ENCODE measurements at places on chromosomes 1 and 21.

DNA sequence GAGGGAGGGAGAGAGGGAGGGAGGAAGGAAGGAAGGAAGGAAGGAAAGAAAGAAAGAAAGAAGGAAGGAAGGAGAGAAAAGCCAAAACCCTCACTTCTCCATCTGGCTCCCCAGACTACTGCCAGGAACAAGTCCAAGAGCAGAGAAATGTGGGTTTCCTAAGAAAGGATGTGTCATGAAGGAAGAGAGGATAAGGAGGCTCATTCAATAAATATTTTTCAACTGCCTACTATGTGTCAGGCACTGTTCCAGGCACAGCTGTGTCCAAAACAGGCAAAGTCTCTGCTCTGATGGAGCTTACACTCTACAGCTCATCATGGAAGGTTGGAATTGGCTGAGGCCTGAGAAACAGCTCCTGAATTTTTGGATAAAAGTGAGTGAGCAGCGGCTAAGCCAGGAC lies 42.6 kb upstream of the ATP2B4 start:
- no peak for DNase-seq

DNA sequence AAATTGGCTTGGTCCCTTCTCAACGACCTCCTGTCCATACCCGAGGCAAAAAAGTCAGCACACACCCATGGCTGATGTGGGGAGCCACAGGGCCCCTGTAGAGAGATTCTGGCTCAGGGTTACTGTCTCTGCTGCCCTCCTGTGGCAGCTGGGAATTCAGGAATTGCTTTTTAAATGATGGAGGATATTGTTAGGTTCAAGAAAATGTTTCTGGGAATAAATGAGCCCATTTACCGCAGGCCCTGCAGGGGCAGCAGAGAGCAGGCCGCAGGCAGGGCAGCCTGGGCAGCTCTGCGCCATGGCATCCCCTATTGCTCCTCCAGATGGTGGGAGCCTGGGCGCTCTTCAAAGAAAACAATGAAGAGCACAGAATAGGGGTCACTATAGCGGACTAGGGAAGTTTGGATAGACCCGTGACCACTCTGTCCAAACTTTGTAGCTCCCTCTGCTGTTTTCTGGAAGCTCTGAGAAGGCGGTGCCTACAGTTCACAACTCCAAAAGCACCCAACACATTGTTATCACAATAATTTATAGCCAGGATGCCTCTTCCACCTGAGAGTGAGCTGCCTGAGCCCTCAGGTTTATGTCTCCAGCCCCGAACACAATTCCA lies 201.1 kb downstream of the BACH1 start:
- no peak for DNase-seq

- no peak for DNase-seq
Observed at GRCh38 chr21:37532868-37533780, 166.6 kb downstream of the DYRK1A start.

- peak; percentile 61 for DNase-seq
Observed at GRCh38 chr1:31765041-31765467, 914 bp upstream of the ADGRB2 start.

GRCh38 chr21:44344541-44345183 lies 5.5 kb upstream of the CFAP410 start:
- DNase-seq, result no peak

Data from NCI-H2227 treated with DMSO at 0.1 percent for 48 hours (cell line).